CD4-positive, alpha-beta T cell (primary cell): ENCODE measurements at places on chromosomes 1 and 21.

DNA sequence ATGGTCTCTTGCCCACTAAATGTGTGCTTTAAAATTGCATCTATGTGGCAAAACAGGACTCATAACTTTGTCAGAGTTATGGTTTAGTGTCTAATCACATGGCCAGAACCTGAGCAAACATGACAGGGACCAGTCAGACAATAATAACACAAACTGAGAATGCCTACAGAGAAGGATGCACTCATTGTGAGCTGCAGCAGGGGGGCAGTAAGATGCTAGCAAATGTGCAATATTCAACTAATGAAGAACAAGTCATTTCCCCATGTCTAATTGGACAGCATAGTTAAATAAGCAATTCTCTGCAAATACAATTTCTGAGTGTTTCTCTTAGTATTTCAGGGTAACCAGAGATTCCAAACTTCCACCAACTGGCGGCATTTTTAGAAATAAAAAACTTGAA, 30.8 kb downstream of the SPAG17 start:
- no peak overlapping the region for H3K4me3 ChIP-seq
- H3K4me1 ChIP-seq, result no peaks in the 10 kb centered on the region
- H3K27me3 ChIP-seq, result no peaks in the 10 kb centered on the region
- no peak overlapping the region for H3K27ac ChIP-seq

GRCh38 chr1:43781574-43781973, 74.2 kb downstream of the ST3GAL3 start:
- no peaks in the 10 kb centered on the region for H3K4me1 ChIP-seq
- H3K36me3 ChIP-seq, result no peaks in the 10 kb centered on the region
- no peak for DNase-seq
- no peak overlapping the region for H3K27ac ChIP-seq
- H3K27me3 ChIP-seq, result no peaks in the 10 kb centered on the region

- no peak for DNase-seq
- H3K4me1 ChIP-seq, result no peaks in the 10 kb centered on the region
- H3K27ac ChIP-seq, result no peak overlapping the region
- peaks cover 31% of the 10 kb centered on the region for H3K36me3 ChIP-seq
- no peak overlapping the region for H3K4me3 ChIP-seq
These were observed 49.1 kb upstream of the CPLANE2 start for GRCh38 chr1:16286122-16286521.

DNA sequence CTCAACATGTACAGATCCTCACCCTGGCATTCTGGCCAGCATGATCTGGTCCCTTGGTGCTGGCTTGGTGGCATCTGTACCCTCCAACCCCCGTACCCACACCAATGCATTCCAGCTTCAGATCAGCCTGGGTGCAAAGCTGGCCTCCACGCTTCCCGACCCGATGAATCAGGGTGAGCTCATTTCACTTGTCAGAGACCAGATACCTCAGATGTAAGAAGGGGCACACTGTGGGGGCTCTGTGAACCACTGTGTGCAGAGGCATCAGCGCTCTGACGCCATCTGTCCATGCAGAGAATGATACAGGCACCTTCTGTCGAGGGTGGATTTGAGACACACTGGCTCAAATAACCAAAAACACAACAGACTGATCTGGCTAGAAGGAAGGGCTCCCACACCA, 76.6 kb downstream of the DMRTB1 start:
- no peak overlapping the region for H3K27ac ChIP-seq
- DNase-seq, result no peak
- no peaks in the 10 kb centered on the region for H3K4me1 ChIP-seq

- no peak for DNase-seq
- H3K36me3 ChIP-seq, result peaks cover 17% of the 10 kb centered on the region
- H3K4me1 ChIP-seq, result peaks cover 100% of the 10 kb centered on the region
- H3K27ac ChIP-seq, result no peak overlapping the region
These were observed 16.0 kb downstream of the IFFO2 start for GRCh38 chr1:18940303-18941020.

- H3K4me1 ChIP-seq, result no peaks in the 10 kb centered on the region
- H3K4me3 ChIP-seq, result no peak overlapping the region
- no peaks in the 10 kb centered on the region for H3K27me3 ChIP-seq
- no peaks in the 10 kb centered on the region for H3K36me3 ChIP-seq
These were observed 107.8 kb downstream of the PLD5 start for GRCh38 chr1:242416657-242417056.

DNA sequence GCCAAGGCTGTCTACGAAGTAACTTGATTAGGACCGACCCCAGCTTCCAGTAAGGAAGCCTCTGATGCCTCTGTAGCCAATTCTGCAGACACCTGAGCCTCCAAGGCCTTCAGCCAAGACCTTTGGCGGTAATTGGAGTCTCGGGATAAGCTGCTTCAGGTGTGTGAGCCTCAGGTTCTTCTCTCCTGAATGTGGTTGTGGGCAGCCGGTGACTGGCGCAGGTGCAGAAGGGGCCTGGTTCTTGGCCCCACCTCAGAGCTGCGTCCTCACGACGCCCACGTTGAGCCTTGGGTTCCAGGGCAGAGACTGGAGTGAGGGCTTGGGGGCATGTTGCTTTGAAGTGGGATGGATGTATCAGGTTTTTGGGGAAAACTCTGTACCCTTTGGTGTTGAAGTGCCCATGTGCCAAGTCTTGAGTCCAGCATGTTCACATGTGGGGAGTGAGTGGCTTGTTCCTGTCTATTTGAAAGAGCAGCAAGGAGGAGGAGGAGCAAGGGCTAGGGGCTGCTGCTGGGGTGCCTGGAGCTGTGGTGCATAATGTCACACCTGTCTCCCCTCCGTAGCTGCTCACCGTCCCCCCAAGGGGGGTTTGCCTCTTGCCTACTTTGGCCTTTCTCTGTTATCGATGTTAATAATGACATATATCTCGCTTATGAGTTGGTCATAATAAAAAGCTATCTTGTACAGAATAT, 1.4 kb downstream of the PSEN2 start:
- peaks cover 16% of the 10 kb centered on the region for H3K4me1 ChIP-seq
- no peaks in the 10 kb centered on the region for H3K36me3 ChIP-seq
- DNase-seq, result no peak
- H3K4me3 ChIP-seq, result no peak overlapping the region
- H3K27ac ChIP-seq, result no peak overlapping the region
- peaks cover 25% of the 10 kb centered on the region for H3K27me3 ChIP-seq

GRCh38 chr1:201250326-201251011, 32.8 kb upstream of the PKP1 start:
- peaks cover 7% of the 10 kb centered on the region for H3K4me1 ChIP-seq
- no peak overlapping the region for H3K27ac ChIP-seq
- no peaks in the 10 kb centered on the region for H3K36me3 ChIP-seq
- no peaks in the 10 kb centered on the region for H3K27me3 ChIP-seq

- no peak overlapping the region for H3K27ac ChIP-seq
- no peaks in the 10 kb centered on the region for H3K27me3 ChIP-seq
- H3K4me3 ChIP-seq, result peak overlapping the region; percentile 83
- H3K36me3 ChIP-seq, result no peaks in the 10 kb centered on the region
- H3K4me1 ChIP-seq, result peaks cover 26% of the 10 kb centered on the region
- DNase-seq, result peak; percentile 27
These were observed 1.0 kb downstream of the EGLN1 start for GRCh38 chr1:231420959-231421545.

DNA sequence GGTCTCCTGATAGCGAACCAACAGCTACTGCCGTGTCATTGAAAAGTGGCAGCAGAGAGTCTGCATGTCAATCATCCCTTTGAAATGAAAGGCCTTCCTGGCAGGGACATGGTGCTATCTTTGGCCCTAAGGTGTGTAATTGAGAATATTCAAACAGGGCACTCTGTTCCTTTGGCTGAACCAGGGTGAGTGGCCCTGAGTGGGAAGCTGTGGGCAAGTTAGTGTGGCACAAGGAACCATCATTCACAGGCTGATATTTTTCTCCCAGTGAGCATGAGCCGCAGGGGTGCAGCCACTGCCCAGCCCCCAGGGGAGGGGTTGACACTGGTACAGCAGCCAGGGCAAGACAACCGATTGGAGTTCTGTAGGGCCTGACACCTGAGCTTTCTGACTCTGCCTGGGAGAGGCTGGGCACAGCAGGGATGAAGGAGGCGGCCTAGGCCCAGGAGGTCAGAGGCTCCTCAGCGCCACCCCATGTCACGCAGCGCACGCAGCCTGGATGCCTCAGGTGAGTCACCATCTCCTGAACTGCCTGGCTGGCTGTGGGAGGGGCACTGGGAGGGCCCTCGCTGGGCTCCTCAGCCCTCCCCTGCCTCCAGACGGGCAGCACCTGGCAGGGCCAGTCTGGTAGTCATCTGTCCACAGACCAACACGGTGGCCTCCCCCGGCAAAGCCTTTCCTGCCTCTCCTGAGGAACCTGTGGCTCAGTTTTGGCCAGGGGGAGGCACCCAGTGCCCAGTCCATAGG, 13.2 kb downstream of the QSOX1 start:
- no peak overlapping the region for H3K4me3 ChIP-seq
- no peaks in the 10 kb centered on the region for H3K27me3 ChIP-seq
- DNase-seq, result no peak
- H3K36me3 ChIP-seq, result peaks cover 22% of the 10 kb centered on the region
- H3K4me1 ChIP-seq, result no peaks in the 10 kb centered on the region

DNA sequence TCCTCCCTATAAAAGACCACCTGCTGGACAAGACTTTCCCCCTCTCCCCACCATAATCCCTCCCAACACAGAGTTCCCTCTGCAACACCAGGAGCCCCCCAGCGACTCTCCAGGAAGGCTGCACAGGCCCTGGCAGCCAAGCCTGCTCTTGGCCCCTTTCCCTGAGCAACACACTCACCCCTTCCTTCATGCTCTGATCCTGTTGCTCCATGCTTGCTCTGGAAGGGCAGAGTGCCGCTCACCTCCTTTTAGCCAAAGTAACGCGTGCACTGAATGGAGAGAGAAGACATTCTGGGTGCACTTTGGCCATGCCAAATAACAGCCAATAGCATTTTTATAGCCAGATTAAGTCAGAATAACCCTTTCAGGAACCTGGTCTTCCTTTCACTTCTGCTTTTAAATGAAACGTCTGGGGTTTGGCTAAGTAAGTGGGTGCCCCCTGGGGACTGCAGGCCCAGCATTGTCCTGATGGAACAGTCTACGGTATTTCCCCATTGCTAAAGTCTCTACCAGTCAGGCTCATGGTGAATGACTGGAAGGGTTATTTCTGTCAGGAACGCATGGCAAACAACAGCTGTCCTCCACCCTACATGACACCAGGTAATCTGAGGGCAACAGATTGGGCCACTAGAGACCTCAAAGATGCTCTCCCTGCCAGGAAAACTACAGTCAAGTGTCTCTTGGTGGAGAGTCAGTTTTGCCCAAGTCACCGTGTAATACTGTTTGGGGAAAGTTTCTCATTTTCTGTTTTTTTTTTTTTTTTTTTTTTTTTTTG, at the start of gene SLC2A5:
Gene SLC2A5, minus strand, starts transcription at position 310 of the 775 bp plus-strand sequence. Its CDS starts 99 bp downstream, at position 211.
- H3K4me3 ChIP-seq, result no peak within 1 kb of the TSS
- no peak for DNase-seq
- no peak within 1 kb of the TSS for H3K27ac ChIP-seq
- H3K4me1 ChIP-seq, result no peaks in the 10 kb centered on the region

DNA sequence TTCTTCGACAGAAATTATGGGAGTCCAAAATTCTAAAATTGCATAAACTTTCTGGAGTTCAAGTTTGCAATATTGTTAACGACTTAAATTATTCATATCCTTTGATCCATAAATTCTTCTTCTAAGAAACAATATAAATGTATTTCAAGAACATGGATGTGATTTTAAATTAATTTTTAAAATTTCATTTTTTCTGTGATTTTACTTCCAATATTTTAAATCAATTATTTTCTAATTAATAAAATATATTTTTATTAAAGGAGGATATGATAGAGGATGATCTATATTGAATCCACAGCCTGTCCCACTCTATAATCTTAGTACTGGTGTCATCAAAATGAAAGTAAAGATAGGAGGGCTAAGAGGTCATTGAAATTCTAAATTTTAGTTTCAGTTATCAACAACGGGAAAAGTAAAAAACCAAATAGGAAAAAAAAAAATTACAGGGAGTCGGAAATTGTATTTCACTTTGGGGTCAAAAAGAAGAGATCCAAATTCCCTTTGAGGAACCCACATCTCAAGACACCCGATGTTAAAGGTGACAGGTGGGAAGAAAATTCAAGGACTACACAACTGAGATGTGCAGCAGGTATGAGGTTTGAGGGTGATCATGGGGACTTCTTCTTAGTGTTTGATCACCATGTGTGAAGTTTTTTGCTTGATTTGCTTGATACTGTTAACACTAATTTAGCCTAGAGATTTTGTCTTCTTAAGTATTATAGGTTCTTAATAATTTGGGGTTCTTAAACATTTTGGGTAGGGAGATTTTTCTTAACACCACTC, 154.8 kb upstream of the RGS18 start:
- H3K27ac ChIP-seq, result no peak overlapping the region
- H3K36me3 ChIP-seq, result no peaks in the 10 kb centered on the region
- DNase-seq, result no peak
- no peaks in the 10 kb centered on the region for H3K27me3 ChIP-seq
- no peaks in the 10 kb centered on the region for H3K4me1 ChIP-seq
- H3K4me3 ChIP-seq, result no peak overlapping the region

- H3K36me3 ChIP-seq, result no peaks in the 10 kb centered on the region
- H3K4me3 ChIP-seq, result no peak overlapping the region
- no peak for DNase-seq
- H3K4me1 ChIP-seq, result no peaks in the 10 kb centered on the region
- no peaks in the 10 kb centered on the region for H3K27me3 ChIP-seq
These were observed 18.7 kb downstream of the MIS18A start for GRCh38 chr21:32260130-32260529.

GRCh38 chr1:224700918-224701531, 84.9 kb downstream of the CNIH3 start:
- no peak for DNase-seq
- H3K27ac ChIP-seq, result no peak overlapping the region
- H3K27me3 ChIP-seq, result no peaks in the 10 kb centered on the region
- no peak overlapping the region for H3K4me3 ChIP-seq

DNA sequence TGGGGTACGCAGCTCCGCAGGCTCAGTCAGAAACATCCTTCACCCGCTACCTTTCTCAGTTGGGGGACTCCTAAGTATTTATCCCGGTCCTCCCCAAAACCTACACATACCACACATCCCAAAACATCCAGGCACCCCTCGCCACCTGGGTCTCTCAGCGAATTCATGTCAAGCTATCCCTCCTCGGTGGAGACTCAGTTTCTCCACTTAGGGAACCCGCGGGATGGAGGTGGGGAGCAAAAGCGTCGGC, 1.3 kb upstream of the ZBTB7B start:
- peak overlapping the region; percentile 92 for H3K27ac ChIP-seq
- peaks cover 75% of the 10 kb centered on the region for H3K4me1 ChIP-seq
- no peaks in the 10 kb centered on the region for H3K27me3 ChIP-seq
- peaks cover 3% of the 10 kb centered on the region for H3K36me3 ChIP-seq
- DNase-seq, result no peak

GRCh38 chr1:194069168-194069830, 882.9 kb upstream of the B3GALT2 start:
- no peak for DNase-seq
- no peaks in the 10 kb centered on the region for H3K27me3 ChIP-seq
- no peak overlapping the region for H3K4me3 ChIP-seq
- H3K4me1 ChIP-seq, result no peaks in the 10 kb centered on the region

- H3K36me3 ChIP-seq, result no peaks in the 10 kb centered on the region
- no peaks in the 10 kb centered on the region for H3K27me3 ChIP-seq
- peaks cover 6% of the 10 kb centered on the region for H3K4me1 ChIP-seq
These were observed 215.5 kb upstream of the USP25 start for GRCh38 chr21:15514073-15514946.

GRCh38 chr1:48841461-48841860, 64.8 kb upstream of the BEND5 start:
- no peak overlapping the region for H3K4me3 ChIP-seq
- no peak overlapping the region for H3K27ac ChIP-seq
- DNase-seq, result no peak
- H3K27me3 ChIP-seq, result peaks cover under 1% of the 10 kb centered on the region

GRCh38 chr1:235205687-235206086, 44.6 kb upstream of the RBM34 start:
- H3K36me3 ChIP-seq, result peaks cover 18% of the 10 kb centered on the region
- no peak for DNase-seq
- peaks cover 14% of the 10 kb centered on the region for H3K4me1 ChIP-seq
- no peak overlapping the region for H3K27ac ChIP-seq
